LoVo (cell line): ENCODE measurements at places on chromosomes 2 and 18.

DNA sequence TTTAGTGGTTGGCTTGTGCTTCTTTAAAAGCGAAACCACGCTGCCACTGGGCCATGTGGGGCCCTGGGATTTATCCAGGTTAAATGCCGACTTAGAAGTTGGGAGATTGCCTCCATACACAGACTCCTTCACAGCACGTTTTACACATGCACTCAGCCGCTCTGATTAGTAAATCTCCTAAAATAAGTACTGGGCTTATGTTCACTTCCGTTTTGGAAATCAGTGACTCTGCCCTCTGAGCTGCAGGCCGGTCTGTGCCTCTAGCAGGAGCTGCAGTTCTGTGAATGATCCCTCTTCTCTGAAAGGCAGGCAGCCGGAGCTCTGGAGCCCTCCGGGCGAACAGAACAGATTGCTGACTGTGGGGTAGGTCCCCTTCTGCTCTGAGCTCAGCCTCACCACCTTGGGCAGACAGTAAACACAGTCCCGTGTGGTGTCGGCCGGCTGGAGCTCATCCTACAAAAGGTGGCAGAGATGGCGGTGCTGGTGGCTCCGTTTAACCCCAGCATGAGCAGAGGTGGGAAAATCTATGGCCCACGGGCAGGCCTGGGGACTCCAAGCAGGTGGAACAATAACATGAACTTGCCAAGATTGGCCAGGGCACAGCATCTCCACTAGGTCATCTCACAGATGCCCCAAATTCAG, 9.8 kb upstream of the RAB17 start:
- DNase-seq = no peak

- no peak for DNase-seq
These were observed 36.7 kb downstream of the ASAP2 start for GRCh38 chr2:9243357-9243756.

- peak; percentile 71 for DNase-seq
These were observed 26.4 kb downstream of the ASXL2 start for GRCh38 chr2:25851740-25852503.

- no peak for DNase-seq
These were observed 9.6 kb upstream of the NTSR2 start for GRCh38 chr2:11679486-11680181.

DNA sequence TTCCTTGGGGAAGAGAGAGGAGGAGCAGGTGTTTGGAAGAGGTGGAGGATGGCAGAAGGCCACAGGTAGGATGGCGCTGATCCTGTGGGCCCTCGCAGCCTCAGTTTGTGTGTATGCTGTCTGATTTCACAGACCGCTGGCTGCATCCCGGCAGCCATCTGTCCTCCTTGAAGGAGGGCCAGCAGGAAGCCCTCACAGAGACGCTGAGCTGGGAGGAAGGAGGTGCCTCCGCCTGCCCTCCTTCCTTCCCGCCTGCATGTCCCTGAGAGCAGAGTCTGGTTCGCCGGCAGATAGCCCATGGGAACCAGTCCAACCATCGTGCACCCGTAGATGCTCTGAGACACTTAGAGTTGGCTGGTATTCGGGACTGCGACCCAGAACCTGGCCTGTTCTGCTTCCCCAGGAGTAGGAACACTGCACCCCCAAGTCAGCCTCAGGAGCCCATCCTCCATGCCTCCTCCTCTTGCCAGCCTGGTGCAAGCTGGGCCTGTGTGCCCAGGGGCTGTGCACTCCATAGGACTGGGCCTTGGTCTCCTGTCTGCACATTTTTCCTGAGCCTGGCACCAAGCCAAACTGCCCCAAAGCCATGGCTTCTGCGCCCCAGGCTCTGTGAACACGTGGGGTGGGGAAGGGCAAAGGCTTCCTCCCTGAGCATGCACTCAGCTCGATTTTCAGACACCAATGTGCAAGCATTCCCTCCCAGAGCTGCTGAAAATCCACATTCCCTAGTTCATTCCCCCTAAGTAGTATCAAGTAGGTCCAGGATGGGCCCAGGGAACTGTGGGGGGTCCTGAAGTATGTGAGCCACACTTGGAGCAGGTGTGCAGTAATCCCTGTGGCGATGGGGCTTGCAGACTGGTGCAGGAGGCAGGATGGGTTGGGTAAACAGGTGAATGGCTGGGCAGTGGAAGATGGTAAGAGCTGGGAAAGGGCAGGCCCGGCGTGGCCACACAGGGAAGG, 115.6 kb downstream of the SEPTIN10 start:
- DNase-seq = no peak

- no peak for DNase-seq
These were observed 2010.0 kb upstream of the PIK3C3 start for GRCh38 chr18:39945076-39945475.

- DNase-seq = no peak
These were observed 61.4 kb downstream of the DPP4 start for GRCh38 chr2:162012565-162013058.
